Osteoblast (primary cell): ENCODE measurements at places on chromosomes 12 and 14. TPM values are rescaled to one million over a fixed set of nuclear protein-coding genes. Genes with fewer than 3 reads are reported as not detected.

DNA sequence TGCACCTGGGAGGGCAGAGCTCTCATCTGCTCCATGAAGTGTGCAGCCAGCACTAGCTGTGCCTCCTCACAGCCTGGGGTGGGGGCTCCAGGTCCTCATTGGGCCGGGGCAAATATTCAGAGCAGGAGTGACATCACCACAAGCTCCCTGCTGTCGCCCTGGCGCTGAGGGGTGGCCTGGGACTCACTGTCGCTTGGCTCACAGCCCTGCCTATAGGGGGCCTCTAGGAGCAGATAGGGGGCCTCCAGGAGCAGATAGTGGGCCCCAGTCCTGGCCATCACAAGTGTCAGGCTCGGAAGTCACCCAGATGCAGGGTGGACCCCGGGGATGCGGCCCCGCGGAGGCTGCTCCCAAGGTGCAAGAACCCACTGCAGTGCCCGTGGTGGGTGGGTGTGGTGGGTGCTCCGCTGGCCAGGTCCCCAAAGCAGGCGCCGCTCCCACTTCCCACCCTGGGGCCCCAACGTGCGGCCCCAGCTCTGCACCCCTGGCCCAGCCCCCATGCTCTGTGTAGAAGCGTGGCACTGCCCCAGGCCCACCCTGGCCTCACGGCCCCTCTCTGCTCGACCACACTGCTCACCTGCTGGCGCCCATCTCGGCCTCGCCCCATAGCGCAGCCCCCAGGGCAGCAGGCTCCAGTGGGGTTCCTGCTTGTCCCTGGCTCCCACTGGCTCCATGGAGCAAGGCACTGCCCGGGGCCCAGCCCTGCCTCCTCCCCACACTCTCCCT is 18.0 kb downstream of the SYNJ2BP start:
- peak; percentile 29 for DNase-seq

GRCh38 chr14:25677111-25677510 is 627.2 kb upstream of the STXBP6 start:
- DNase-seq, result no peak

GRCh38 chr14:92352158-92352985 is 29.4 kb downstream of the SLC24A4 start:
- DNase-seq, result no peak

- DNase-seq, result peak; percentile 72
Measured at GRCh38 chr14:49497725-49498348, 88.3 kb downstream of the RPS29 start.

GRCh38 chr12:130167537-130167936 is 5.3 kb downstream of the FZD10 start:
- no peak for DNase-seq

Gene NYNRIN
- 7.2 and 9.1 TPM in 2 replicates for total RNA-seq

DNA sequence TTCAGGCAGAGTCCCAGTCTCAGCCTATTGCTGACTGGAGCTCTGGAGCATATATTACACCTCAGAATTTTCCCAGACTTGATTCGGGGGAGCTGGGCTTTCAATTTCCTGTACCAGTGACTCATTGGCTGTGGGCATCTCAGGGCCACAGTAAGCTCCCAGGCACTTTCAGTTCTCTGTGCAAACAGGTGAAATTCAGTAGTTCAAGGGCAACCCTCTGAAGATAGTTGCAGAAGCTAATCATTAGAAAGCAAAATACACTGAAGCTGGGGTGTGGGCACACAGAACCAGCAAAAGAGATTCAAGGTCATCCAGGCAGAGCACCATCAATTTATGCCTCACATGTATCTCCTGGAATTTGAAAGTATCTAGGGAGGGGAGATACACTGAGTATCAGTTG is 8.1 kb upstream of the NIN start:
- no peak for DNase-seq

GRCh38 chr12:52347016-52347415 is 20.3 kb downstream of the KRT85 start:
- peak; percentile 46 for DNase-seq

Gene FAM186B
- 0.59 and 0.72 TPM in 2 replicates for total RNA-seq

DNA sequence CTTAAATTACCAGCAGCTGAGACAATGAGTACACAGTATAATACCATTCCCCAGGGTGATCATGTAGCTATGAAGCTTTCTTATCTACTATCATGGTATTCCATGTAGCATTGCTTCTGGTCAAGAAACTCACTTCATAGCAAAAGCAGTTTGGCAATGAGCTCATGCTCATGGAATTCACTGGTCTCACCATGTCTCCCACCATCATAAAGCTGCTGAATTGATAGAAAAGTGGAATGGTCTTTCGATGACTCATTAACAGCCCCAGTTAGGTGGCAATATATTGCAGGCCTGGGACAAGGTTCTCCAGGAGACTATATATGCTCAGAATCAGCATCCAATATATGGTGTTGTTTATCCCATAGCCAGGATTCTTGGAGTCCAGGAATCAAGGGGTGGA is 553.7 kb downstream of the FOXG1 start:
- DNase-seq, result no peak

GRCh38 chr12:19957308-19958125 is 410.8 kb upstream of the PDE3A start:
- DNase-seq, result peak; percentile 49

Gene VRTN
- total RNA-seq, result not detected in 2 replicates

Gene ZFHX2
- 0.59 and 0.72 TPM in 2 replicates for total RNA-seq

Gene SAMD15
- total RNA-seq, result 4.0 and 6.2 TPM in 2 replicates

Gene NELL2
- total RNA-seq, result not detected in 2 replicates

Gene RNU6-8
- not detected in 2 replicates for total RNA-seq

DNA sequence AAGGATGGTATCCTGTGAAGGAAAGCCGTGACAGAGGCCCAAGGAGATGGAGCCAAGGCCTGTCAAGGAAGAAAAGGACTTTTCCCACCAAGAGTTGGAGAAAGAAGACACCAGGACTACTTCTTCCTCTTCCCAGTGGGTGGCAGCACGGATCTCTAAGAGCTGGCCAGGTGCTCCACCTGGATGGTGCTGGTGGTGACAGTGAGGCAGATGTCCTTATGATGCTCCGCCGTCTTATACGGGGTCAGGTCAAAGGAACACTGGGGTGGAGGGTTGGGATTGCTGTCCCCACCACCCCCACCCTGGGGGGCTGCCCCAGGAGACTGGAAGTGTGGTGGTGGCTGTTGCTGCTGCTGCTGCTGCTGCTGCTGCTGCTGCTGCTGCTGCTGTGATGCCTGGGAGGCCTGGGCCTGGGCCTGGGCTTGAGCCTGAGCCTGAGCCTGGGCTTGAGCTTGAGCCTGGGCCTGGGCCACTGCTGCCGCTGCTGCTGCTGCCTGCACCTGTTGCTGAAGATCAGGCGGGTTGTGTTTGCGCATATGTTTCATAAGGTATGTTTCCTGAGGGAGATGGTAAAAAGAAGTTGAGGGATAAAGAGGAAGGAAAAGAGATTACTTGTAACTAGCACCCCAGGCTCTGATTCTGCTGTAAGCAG is 4.8 kb upstream of the ING4 start:
- peak; percentile 52 for DNase-seq

GRCh38 chr12:127340381-127340780 is 926.6 kb upstream of the TMEM132C start:
- no peak for DNase-seq

Gene FAM90A1
- not detected in 2 replicates for total RNA-seq

DNA sequence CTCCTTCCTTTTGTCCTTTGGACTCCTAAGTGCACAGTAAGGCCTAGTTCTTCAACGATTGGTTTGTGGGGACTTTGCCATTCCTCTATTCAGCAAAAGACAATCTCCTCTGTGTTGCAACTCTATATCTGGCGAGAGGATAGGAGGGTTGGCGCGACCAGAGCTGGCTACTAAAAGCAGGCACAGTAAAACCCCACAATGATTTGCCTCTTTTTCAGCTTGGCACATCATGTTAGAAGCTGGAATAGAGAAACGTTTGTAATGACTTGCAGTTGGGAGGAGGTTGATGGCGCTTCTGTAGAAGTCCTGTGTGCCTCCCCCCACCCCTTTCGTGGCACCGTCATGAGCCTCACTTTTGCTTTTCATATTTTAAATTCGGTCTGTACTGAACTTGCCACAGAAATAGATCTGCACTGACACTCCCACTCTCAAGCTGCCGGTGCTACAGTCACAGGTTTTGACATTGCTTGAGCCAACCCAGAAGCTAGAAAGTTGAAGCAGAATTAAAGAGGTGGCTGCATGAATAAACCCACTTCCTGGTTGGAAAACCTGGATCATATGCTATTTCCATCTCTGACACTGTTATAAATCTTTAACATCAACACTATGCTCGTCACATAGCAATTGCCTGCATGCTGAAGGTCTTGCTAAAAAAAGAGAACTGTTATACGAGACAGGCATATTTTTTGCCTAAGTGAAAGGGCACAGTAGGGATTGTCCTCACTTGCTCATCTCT is 315.3 kb upstream of the PRICKLE1 start:
- DNase-seq, result no peak

DNA sequence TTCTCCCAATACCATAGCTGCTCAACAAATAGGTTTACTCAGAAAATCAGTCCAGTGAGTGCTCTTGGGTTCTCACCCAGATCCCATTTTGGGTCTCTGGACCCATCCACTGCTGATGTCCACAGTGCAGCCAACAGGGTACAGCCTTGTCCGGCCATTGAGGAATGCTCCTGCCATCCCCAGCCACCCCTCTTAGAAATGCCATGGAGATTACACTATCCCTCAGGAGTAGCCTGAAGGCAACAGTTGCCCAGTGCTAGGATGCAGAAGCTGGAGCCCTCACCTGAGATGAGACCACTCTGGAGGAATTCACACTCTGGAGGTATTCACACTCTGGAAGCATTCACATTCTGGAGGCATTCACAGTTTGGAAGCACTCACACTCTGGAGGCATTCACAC is 958.8 kb upstream of the TMEM132C start:
- DNase-seq, result no peak

DNA sequence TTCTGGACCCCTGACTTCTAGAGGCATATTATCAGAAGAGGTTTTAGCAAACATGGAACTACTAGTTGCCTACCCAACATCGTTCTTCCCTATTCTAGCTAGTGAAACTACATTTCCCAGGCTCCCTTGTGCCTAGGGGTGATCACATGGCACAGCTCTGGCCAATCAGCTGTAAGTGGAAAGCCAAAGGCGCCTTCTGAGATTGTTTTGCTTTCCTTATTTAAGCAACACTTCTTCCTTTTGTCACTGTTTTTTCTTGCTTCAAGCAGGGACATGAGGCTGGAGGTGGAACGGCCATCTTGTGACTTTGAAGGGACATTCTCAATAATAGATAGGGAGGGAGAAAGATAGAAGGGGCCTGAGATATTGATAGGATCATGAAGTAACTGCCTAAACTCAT is 136.7 kb downstream of the ZNF664 start:
- DNase-seq, result peak; percentile 93

DNA sequence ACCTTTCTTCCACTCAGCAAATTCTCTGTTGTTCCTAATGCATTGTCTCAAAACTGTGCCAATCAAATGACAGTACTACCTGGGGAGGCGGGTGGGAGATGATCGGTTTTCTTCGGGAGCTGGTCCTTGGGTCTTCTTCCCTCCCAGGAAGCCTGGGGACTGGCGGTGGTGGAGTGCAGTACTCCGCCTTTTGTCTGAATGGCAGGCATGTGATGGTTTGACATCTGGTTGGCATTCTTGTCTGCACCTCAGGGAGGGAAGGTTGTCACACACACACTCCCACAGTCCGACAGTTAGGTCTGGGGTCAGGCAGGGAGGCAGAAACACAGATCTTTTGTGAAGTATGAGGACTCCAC is 114.8 kb downstream of the SNAPC1 start:
- no peak for DNase-seq

DNA sequence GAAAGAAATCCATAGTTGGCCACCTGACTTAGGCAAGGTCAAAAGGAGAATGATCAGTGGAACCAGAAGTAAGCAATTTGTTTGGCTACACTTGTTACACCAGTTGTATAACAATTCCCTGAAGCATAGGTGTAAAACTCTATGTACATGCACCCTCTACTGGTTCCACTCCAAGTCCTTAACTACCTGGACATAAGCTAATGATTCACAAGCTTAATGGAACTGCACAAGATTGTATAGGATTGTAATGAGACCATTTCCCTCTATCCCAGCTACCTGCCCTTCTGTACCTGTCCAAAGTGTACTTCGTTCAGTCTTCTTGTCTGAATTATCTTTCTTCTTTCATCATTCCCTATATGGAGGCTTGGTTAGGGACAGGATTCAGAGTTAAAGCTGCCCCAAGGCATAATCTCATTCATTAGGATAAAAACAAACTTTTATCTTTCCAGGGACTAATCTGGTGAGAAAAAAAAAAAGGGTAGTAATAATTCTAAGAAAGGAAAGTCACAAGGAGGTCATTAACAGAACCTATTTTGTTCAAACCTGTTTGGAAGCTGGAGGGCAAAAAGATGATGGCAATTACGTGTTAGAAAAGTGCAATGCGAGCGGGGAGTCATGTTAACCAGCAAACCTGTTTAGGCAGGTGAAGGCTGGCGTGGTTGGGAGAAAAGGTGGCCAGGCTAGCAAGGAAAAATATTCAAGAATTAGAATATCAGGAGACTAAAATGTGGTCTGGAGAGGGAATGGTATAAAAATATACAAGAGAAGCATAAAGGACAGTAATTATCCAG is 2.8 kb upstream of the TMEM52B start:
- no peak for DNase-seq

DNA sequence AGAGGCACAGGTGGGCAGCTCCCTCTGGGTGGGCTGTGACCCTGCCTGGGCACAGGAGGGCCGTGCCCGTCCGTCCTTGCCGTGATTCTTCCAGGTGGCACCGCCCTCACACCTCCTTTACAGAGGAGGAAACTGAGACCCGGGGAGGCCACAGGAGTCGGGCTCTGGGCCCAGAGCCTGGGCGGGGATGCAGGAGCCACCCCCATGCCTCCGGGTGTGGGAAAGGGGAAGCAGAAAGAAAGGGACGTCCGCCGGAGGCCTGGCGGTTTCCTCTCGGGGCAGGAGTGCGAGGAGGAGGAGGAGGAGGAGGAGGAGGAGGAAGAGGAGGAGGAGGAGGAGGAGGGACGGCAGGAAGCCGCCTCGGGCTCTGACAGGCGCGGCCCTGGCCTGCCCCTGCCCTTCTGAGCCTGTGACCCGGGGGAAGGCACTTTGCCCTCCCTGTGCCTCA is 23.0 kb downstream of the SH2B3 start:
- DNase-seq, result peak; percentile 36

Gene ADCY6
- 30.8 and 33.0 TPM in 2 replicates for total RNA-seq

DNA sequence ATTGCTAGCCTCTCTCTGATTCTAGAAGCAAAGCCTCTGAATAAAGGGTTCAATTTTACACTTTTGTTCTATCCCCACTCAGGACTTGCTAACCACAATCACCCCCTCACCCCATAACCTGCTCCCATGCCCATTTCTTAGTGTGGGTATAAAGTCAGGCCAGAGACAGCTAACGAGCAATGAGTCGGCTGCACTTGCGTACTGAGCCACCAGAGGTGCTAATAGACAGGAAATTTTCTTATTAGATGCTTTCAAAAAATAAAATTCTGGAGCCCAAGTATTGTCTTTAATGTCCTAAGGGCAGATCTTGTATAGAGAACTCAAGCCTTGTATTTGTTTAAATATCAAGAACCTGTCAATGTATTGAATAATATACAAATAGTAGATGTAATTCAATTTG is 256.9 kb downstream of the SYT1 start:
- DNase-seq, result peak; percentile 27

- DNase-seq, result peak; percentile 30
Measured at GRCh38 chr12:113812411-113813228, 153.5 kb downstream of the RBM19 start.

Gene CCDC197
- not detected in 2 replicates for total RNA-seq

Gene OTOGL
- total RNA-seq, result 0.36 and 0.59 TPM in 2 replicates

Gene ZDHHC17
- total RNA-seq, result 42.0 and 50.4 TPM in 2 replicates

Gene KRT72
- total RNA-seq, result not detected in 2 replicates

Gene HOXC12
- under 0.01 TPM in 1 of 2 replicates, not detected in the other for total RNA-seq

Gene CLMN
- total RNA-seq, result 1.1 and 1.5 TPM in 2 replicates

GRCh38 chr12:26204612-26205289 is 9.4 kb downstream of the SSPN start:
- DNase-seq, result no peak

GRCh38 chr12:100668945-100669536 is 95.6 kb downstream of the GAS2L3 start:
- DNase-seq, result peak; percentile 85

Gene GLT8D2
- 52.5 and 62.2 TPM in 2 replicates for total RNA-seq
